ENCODE measurements at places on chromosomes 6 and 20.

DNA sequence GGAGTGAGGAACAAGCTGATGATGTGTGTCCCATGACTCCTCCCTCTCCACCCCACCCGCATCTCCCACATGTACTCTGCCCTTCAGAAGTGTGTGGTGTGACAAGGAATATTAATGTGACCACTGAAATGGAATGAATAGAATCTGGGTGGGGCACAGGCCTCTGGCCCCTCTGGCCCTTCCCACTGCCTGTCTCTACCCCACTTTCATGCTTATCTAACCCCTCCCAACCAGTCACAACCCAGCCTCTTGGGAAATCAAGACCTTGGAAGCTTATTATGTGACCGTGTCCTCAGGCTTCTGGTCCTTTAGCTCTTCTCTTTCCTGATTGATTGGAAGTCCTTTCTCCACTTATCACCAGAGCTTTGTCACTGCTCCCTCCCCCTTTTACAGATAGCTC, 312.2 kb upstream of the SOX4 start:
- no peak for DNase-seq

- no peak for DNase-seq
Observed at GRCh38 chr6:35562060-35562459, 49.4 kb upstream of the TULP1 start.

DNA sequence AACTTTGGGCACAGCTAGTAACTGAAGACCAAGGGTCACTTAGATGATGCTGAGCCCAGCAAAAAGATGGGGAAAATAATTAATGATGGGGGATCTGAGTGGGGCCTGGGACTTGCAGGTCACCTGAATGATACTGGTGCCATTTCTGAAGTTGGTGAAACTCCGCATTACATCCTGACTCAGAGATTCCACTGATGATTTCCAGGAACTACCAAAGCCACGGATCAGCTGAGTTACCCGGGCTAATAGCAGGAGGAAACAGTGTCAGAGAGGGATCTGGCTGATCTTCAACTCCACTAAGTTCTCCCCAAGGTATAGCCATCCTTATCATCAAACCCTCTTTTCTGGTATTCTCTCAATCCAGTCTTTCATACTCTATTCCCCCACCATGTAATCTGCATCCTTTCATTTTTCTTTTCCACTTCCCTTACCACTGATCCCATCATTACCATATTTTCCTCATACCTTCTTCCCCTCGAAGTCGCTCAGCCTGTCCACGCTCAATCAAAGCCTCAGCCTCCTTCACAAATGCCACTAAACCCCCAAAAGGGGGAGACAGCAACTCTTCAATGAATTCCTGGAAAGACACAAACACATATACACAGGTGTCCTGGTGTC, 20.2 kb downstream of the VPS52 start:
- no peak for DNase-seq

- DNase-seq = no peak
Observed at GRCh38 chr6:7108964-7109836, 1.4 kb downstream of the RREB1 start.
